ENCODE measurements at places on chromosomes 6 and 20. TPM values are rescaled to one million over a fixed set of nuclear protein-coding genes. Genes with fewer than 3 reads are reported as not detected.

Gene PCSK2
- polyA plus RNA-seq: 5.4 TPM

Gene C20orf144
- not detected for polyA plus RNA-seq

Gene FOXC1
- polyA plus RNA-seq: 21.2 TPM

Gene SLC35D3
- not detected for polyA plus RNA-seq

Gene SRSF12
- polyA plus RNA-seq: 1.1 TPM

Gene C6orf15
- polyA plus RNA-seq: not detected

Gene CGA
- polyA plus RNA-seq: not detected

Gene LBP
- 0.20 TPM for polyA plus RNA-seq

Gene OR2B6
- polyA plus RNA-seq: not detected

Gene ARMH2
- not detected for polyA plus RNA-seq

Gene CCND3
- polyA plus RNA-seq: 52.8 TPM

Gene THBD
- 7.3 TPM for polyA plus RNA-seq

Gene SLPI
- 45.5 TPM for polyA plus RNA-seq

Gene CCN6
- not detected for polyA plus RNA-seq

Gene SGK2
- 1.3 TPM for polyA plus RNA-seq

Gene DEFB129
- not detected for polyA plus RNA-seq

Gene IL17A
- not detected for polyA plus RNA-seq

Gene HLA-DPA1
- 26.7 TPM for polyA plus RNA-seq

Gene TBC1D32
- 2.4 TPM for polyA plus RNA-seq

Measured in ovary (tissue), 10 donors.